ENCODE measurements at places on chromosomes 5 and 9.
A peak's percentile ranks its signal among the peaks of the same experiment; 100 is the strongest.

DNA sequence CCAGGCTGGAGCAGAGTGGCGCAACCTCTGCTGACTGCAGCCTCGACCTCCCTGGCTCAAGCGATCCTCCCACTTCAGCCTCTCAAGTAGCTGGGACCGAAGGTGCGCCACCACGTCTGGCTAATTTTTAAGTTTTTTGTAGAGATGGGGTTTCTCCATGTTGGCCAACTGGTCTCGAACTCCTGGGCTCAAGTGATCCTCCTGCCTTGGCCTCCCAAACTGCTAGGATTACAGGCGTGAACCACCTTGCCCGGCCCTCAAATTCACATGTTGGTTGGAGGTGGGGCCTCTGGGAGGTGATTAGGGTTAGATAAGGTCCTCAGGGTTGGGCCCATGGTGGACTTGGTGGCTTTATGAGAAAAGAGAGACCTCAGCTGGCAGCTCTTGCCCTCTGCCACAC, 10.1 kb downstream of the LCN12 start:
- no peak for DNase-seq

GRCh38 chr9:128689820-128690683, 1.0 kb downstream of the SET start:
- DNase-seq = peak; percentile 30

GRCh38 chr5:57435701-57436134, 46.9 kb downstream of the ACTBL2 start:
- no peak for DNase-seq

DNA sequence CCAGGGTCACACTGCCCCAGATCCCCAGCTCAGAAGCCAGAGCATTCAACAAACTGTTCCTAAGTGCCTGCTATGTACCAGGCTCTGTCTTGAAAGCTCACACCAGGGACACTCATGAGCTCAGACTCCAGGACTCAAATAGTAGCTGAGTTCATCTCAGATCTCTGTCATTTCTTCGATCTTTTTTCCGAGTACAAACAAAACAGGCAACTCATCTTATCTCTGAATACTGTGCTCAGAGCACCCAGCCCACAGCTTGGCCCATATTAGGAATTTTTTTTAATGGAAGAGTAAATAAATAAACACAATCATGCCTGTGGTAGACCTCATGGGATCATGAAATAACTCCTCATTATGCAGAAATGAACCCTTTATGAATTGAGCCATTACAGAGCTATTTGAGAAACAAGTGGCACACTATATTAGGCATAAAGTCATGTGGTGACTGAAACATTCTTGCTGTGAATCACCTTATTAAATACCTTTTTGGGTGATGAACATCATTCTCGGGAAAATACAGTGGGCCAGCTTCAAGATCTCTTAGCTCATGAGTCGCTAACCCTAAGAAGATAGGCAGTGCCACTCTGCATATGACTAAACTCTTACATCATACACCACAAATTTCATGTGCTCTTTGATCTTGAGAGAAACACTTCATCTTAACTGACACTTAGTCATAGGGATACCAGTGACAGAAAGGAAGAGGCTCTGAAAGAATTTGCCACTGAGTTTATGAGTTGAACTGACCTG, 9.9 kb downstream of the SH3RF2 start:
- no peak for DNase-seq

DNA sequence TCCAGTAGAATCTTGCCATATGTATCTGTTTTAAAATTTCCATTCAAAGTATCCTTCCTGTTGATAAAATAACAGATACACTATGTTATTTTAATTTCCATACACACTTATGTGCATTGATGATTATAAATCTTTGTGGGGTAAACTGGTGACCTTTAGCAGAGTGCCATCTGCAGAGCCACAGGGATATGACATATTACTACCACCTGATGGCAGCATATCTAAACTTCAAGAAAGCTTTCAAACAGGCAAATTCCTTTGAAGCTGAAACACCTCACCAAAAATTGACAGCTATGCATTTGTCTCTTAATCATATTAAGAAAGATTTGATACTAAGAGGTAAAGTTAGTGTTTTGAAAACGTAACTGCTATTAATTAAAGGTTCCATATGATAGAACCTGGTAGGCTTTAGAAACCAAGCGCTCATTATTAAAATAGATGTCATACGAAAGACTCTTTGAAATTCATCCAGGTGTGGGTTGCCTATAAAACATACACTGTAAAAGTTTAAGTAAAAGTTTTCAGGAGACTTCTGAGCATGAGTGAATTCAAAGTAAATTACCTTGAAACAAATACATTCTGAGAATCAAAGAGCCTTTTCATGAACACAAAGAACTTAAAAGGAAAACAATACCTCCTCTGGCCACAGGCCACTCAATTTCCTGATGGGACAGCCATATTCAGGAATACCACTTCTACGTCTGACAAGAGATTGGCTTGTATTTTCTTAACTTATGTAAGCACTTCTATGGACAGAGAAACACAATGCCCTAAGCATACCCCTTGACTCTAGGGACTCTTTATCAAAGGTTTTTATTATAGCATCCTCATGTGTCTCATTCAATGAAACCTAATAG, 93.3 kb downstream of the KIAA0825 start:
- no peak for DNase-seq
